A673 (cell line): ENCODE measurements at places on chromosomes 5 and 9. TPM values are rescaled to one million over a fixed set of nuclear protein-coding genes. Genes with fewer than 3 reads are reported as not detected.

GRCh38 chr5:175788155-175788787 lies 83.1 kb upstream of the CPLX2 start:
- DNase-seq = no peak

GRCh38 chr5:86644843-86645242 lies 27.1 kb downstream of the COX7C start:
- DNase-seq = no peak

- DNase-seq = no peak
These were observed 746.3 kb upstream of the RIOK2 start for GRCh38 chr5:97929383-97929782.

GRCh38 chr9:110763568-110763967 lies 95.0 kb downstream of the MUSK start:
- DNase-seq = no peak

GRCh38 chr5:10736354-10736753 lies 24.7 kb downstream of the DAP start:
- DNase-seq = no peak

DNA sequence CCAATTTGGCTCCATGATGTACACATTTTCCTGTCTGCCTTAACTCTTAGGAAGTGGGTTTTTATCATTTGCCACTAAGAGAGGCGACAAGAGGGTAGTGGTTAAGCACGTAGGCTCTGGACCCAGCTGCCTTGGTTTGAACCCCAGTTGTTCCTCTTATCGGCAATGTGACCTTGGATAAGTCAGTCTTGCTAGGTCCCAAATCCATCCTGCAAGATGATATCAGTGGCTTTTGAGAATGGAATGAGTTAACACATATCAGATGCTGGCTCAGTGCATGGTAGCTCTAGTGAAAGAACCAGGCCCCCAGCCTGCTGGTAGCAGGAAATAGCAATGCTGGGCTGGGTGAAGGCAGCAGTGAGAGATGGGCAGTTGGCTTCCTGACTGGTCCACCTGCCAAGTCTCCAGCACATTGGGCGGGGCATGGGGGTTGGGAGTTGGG lies 72.5 kb downstream of the STK10 start:
- DNase-seq = no peak

GRCh38 chr9:108837530-108837929 lies 18.3 kb downstream of the ACTL7B start:
- DNase-seq = no peak

GRCh38 chr5:151742870-151743294 lies 15.5 kb downstream of the ATOX1 start:
- peak; percentile 69 for DNase-seq

- no peak for DNase-seq
These were observed 39.1 kb downstream of the SPEF2 start for GRCh38 chr5:35656721-35657120.

DNA sequence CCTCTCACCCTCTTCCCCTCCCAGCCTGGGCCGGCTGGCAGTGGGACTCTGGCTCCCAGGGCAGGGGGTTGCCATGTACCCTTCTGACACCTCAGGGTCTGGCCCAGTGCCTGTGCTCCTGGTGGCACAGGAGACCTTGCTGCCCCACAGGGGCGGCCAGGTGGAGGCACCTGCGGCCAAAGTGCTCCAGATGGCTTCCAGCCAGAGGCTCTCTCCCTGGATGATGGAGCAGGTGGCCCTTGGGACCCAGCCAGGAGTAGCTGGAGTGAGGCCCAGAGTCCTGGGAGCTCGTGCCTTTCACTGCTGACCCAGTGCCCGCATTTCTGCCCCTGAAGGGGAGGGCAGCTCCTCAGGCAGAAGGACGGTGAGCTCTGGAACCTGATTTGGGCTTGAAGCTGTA lies 87.3 kb downstream of the NTNG2 start:
- no peak for DNase-seq

GRCh38 chr5:17061973-17062470 lies 125.9 kb upstream of the MYO10 start:
- DNase-seq = no peak

DNA sequence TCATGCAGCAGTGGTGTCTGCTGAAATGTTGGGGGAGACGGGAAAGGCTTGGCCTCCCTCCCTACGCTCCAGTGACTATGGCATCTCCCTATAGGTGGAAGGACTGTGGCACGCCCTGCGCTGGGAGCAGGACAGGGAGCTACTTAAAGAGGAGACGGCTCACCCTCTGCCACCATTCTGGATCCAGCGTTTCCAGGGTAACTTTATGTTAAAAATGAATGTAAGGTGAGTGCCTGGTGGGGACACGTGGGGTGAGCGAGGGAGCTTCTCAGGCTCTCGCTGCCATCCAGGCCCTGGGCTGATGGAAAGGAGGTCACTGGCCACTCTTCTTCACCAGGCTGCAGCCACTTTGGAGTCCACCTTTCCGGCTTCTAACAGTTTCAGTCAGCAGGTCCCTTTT lies 15.7 kb downstream of the PAEP start:
- no peak for DNase-seq

DNA sequence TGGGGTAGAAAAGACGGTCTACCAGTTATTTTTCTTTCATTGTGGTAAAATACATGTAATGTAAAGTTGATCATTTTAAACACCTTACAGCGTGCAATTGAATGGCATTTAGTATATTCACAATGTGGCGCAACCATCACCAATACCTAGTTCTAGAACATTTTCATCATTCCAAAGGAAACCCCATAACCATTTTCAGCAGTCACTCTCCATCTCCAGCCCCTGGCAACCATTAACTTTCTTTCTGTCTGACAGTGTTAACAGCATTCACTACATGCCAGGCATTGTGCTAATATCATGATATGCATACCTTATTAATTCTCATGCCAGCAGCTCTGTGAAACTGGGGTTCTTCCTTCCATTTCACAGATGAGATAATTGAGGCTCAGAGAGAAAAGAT lies 32.0 kb downstream of the PTGS1 start:
- DNase-seq = no peak

- DNase-seq = peak; percentile 7
These were observed 178.7 kb upstream of the FBXL17 start for GRCh38 chr5:108560581-108560980.

DNA sequence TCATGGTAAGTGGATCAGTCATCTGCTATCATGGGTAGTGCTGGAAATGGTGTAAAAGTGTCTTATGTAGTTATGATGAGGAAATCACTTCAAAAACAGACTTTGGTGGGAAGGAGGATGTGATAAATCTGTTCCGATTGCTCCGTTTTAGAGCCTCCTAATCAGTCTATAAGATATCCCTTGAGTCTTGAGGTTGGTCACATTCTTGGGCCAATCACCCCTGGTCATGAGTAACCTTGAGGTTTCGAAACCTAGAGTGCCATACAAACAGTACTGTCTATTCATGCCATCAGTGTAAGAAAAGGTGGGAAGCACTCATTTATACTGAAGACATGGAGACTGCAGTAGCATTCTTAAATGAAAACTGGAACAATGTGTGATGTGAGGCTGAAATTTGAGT lies 45.8 kb downstream of the LRRTM2 start:
- DNase-seq = no peak

- DNase-seq = peak; percentile 34
These were observed 590.4 kb upstream of the PTGER4 start for GRCh38 chr5:40089269-40089668.

- DNase-seq = no peak
These were observed 52.2 kb upstream of the NRARP start for GRCh38 chr9:137354153-137354844.

- no peak for DNase-seq
These were observed 73.3 kb upstream of the PHF24 start for GRCh38 chr9:34884747-34885189.

GRCh38 chr9:91255327-91255726 lies 106.4 kb downstream of the AUH start:
- no peak for DNase-seq

DNA sequence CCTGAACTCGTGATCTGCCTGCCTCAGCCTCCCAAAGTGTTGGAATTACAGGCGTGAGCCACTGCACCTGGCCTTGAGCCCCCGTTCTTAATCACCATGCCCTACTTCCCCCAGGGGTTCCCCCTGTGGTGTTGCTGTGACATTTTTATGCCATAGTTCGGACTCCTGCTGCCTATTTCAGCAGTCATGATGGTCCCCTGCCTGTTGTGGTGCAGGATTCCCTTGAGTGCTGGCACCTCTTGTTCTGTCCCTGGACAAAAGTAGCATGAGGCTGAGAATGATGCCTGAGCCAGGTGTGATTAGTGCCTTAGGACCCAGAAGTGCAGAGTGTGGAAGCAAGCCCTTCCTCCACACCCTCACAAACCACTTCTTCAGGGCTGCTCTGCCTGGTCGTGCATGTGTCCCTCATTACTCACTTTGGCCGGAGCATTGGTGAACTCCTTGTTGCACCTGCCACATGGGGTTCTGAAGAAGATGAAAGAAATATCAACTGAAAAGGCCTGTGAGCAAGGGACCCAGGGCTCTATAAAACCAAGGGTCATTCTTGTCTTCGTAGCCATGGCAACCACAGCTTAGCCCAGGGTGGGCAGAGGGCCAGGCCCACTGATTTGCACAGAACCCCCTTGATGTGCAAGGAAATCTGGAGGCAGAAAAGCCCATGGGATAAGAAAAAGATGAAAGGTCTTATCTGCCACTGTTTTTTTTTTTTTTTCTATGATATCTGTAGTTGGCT lies 228.0 kb downstream of the NTRK2 start:
- DNase-seq = no peak

- no peak for DNase-seq
These were observed 29.4 kb upstream of the KCNN2 start for GRCh38 chr5:114332493-114332892.

DNA sequence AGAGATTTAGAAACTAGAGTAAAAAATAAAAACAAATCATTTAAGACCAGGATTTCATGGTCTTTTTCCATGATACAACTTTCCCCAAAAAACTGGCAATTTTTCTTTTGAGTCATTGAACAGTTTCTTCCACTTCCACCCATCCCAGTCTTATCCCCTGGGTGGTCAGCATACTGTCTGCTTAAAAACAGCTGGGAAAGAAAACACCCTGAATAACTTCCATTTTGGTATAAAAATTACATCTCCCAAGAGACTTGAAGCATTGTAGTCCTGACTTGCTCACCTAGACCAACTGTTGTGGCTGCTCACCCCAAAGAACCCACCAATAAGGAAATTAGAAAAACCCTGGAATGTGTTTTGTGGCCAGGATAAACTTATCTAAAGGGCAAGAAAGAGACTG lies 731.3 kb downstream of the NR2F1-AS1 start:
- DNase-seq = no peak

- DNase-seq = no peak
These were observed 19.3 kb downstream of the STARD4 start for GRCh38 chr5:111493031-111493430.

- DNase-seq = peak; percentile 93
These were observed at the start of gene SPTAN1 for GRCh38 chr9:128552153-128552743. Gene SPTAN1 (plus strand): TSS chr9:128552587. CDS start chr9:128566741, 14,154 bp downstream.

- DNase-seq = no peak
These were observed 12.5 kb upstream of the NREP start for GRCh38 chr5:111769541-111769940.

DNA sequence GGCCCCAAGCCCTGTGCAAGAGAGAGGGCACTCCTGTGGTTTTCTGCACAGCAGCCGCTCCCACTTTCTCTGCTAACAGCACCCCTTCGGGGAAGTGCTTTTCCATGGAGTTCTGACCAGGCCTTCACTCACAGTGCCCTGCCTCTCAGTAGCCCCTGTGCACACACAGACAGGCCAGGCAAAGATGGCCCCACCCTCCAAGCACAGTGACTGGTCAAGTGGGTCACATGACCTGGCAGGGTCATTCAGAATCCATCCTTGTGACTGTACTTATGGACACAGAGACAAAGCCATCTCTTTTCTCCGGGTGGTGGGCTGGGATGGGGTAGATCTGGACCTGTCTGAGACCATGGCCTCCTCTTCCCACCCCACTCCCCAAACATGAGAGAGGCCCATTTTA lies 82.5 kb downstream of the PSD2 start:
- DNase-seq = no peak

The SPEF2 gene
- total RNA-seq = 1.5 and 1.7 TPM in 2 replicates

The POC5 gene
- 28.3 and 28.5 TPM in 2 replicates for total RNA-seq

The NPR3 gene
- total RNA-seq = 5.3 and 6.0 TPM in 2 replicates

The HTR4 gene
- not detected in 2 replicates for total RNA-seq

The TLE1 gene
- 2.2 and 3.1 TPM in 2 replicates for total RNA-seq

The IFNK gene
- total RNA-seq = not detected in 2 replicates

The RANBP3L gene
- total RNA-seq = not detected in 2 replicates

The HRH2 gene
- total RNA-seq = 0.09 TPM in 1 of 2 replicates, not detected in the other

The FBP2 gene
- total RNA-seq = 0.21 TPM in 1 of 2 replicates, not detected in the other

The CD180 gene
- 0.24 TPM in 1 of 2 replicates, not detected in the other for total RNA-seq

The PLEKHG4B gene
- 0.28 and 0.33 TPM in 2 replicates for total RNA-seq

The SPATA31D4 gene
- not detected in 2 replicates for total RNA-seq

The EXOSC2 gene
- 107 and 109 TPM in 2 replicates for total RNA-seq

The TAF11L4 gene
- total RNA-seq = not detected in 2 replicates

The HAVCR2 gene
- 0.13 and 0.19 TPM in 2 replicates for total RNA-seq

The CORO2A gene
- total RNA-seq = 0.52 and 0.68 TPM in 2 replicates

The RNF180 gene
- 0.67 and 1.5 TPM in 2 replicates for total RNA-seq
